ENCODE measurements at places on chromosomes 5 and 9. TPM values are rescaled to one million over a fixed set of nuclear protein-coding genes. Genes with fewer than 3 reads are reported as not detected.
A peak's percentile ranks its signal among the peaks of the same experiment; 100 is the strongest.

Gene PTCH1
- 6.6 TPM for total RNA-seq

Gene SPINK4
- not detected for total RNA-seq

DNA sequence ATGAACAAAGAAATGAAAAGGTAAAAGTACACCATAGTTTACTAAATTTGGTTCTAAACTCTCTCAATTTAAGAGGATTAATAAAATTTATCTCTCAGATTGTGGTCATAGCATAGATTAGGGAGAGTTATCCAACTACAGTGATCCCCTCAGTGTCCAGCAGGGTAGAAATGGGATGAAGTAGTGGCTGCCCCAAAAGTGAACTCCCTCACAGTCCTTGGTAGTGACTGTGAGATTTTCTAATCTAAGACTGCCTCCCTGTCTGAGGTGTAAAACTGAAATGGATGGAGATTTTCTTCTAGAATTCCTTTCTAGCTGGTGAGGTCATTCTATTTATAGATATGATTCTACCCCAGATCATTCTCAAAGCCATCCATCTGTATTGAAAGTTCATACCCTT is 455.5 kb downstream of the ACTL7B start:
- DNase-seq: no peak
- no peaks in the 10 kb centered on the region for H3K36me3 ChIP-seq
- no peaks in the 10 kb centered on the region for H3K4me1 ChIP-seq
- H3K27ac ChIP-seq: no peak overlapping the region
- no peaks in the 10 kb centered on the region for H3K27me3 ChIP-seq

DNA sequence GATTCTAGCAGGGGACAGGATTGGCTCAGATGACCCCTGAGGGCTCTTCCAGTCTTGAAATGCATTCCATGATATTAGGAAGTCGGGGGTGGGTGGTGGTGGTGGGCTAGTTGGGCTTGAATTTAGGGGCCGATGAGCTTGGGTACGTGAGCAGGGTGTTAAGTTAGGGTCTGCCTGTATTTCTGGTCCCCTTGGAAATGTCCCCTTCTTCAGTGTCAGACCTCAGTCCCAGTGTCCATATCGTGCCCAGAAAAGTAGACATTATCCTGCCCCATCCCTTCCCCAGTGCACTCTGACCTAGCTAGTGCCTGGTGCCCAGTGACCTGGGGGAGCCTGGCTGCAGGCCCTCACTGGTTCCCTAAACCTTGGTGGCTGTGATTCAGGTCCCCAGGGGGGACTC is 2.9 kb upstream of the MYOZ3 start:
- H3K4me3 ChIP-seq: no peak overlapping the region
- H3K27me3 ChIP-seq: no peaks in the 10 kb centered on the region
- peaks cover 11% of the 10 kb centered on the region for H3K4me1 ChIP-seq

GRCh38 chr5:72402959-72403628 is 82.9 kb downstream of the PTCD2 start:
- no peaks in the 10 kb centered on the region for H3K36me3 ChIP-seq
- no peaks in the 10 kb centered on the region for H3K27me3 ChIP-seq
- H3K4me3 ChIP-seq: no peak overlapping the region
- DNase-seq: no peak
- H3K4me1 ChIP-seq: no peaks in the 10 kb centered on the region
- H3K27ac ChIP-seq: no peak overlapping the region

DNA sequence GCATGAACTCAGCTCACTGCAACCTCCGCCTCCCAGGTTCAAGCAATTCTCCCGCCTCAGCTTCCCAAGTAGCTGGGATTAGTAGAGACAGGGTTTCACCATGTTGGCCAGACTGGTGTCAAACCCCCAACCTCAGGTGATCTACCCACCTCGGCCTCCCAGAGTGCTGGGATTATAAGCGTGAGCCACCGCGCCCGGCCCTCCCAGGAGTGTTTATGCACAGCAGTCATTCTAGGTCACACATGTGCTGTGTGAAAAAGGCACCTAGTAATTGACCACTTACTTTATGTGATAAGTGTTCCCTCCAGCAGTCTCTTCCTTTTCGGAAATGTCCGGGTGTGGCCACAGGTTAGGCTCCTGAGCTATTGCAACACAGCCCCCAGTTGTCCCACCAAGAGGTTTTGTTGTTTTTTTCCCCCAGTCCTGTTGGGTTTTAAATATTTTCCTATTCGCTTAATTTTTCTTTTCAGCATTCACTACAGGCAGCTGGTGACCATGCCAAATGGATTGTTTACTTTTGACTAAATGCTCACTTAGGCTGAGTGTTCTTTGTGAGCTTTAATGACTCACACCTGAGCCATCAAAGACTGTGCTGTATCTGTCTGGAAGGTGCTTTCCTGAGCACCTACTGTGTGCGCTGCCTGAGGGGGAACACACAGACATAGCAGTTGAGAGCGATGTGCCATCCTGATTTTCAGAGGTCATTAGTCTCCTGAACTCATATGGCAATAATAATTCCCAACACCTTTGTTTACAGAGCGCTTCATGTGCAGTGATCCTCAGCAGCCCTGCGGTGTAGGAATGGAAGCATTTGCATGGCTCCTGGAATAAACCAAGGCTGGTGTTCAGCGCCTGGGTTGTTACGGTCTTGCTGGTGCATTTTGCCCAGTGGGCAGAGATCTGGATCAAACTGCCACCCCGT is 94.3 kb downstream of the MVB12B start:
- no peak overlapping the region for H3K27ac ChIP-seq
- no peak overlapping the region for H3K4me3 ChIP-seq
- H3K4me1 ChIP-seq: peaks cover 3% of the 10 kb centered on the region
- H3K36me3 ChIP-seq: no peaks in the 10 kb centered on the region
- peak; percentile 33 for DNase-seq
- no peaks in the 10 kb centered on the region for H3K27me3 ChIP-seq

DNA sequence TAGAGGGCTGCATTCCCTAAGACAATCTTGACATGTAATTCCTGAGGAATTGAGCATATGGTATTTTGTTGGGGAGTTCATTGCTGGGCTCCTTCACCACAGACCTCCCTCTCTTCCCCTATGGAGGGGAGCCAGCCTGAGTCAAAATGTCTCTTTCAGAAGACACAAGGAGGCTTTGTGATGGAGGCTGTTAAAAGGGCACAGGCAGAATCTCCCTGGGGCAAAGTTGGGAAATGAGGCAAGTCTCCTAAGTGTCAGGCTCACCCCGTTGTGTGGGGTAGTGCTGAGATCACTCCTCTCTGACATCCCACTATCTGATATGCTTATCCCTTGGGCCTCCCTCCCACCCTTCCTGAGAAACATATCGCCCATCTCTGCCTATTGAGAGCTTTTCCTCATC is 30.6 kb downstream of the GFRA3 start:
- H3K4me1 ChIP-seq: peaks cover 6% of the 10 kb centered on the region
- no peak overlapping the region for H3K27ac ChIP-seq
- H3K27me3 ChIP-seq: peaks cover 10% of the 10 kb centered on the region
- DNase-seq: no peak
- no peaks in the 10 kb centered on the region for H3K36me3 ChIP-seq
- H3K4me3 ChIP-seq: no peak overlapping the region

GRCh38 chr5:140239461-140239860 is 63.4 kb downstream of the PFDN1 start:
- no peak for DNase-seq
- no peak overlapping the region for H3K27ac ChIP-seq
- H3K36me3 ChIP-seq: no peaks in the 10 kb centered on the region
- H3K4me1 ChIP-seq: peaks cover 20% of the 10 kb centered on the region
- no peaks in the 10 kb centered on the region for H3K27me3 ChIP-seq

GRCh38 chr9:127112056-127112455 is 10.4 kb downstream of the ANGPTL2 start:
- H3K4me1 ChIP-seq: no peaks in the 10 kb centered on the region
- no peak for DNase-seq
- H3K36me3 ChIP-seq: no peaks in the 10 kb centered on the region
- H3K4me3 ChIP-seq: no peak overlapping the region
- no peak overlapping the region for H3K27ac ChIP-seq

DNA sequence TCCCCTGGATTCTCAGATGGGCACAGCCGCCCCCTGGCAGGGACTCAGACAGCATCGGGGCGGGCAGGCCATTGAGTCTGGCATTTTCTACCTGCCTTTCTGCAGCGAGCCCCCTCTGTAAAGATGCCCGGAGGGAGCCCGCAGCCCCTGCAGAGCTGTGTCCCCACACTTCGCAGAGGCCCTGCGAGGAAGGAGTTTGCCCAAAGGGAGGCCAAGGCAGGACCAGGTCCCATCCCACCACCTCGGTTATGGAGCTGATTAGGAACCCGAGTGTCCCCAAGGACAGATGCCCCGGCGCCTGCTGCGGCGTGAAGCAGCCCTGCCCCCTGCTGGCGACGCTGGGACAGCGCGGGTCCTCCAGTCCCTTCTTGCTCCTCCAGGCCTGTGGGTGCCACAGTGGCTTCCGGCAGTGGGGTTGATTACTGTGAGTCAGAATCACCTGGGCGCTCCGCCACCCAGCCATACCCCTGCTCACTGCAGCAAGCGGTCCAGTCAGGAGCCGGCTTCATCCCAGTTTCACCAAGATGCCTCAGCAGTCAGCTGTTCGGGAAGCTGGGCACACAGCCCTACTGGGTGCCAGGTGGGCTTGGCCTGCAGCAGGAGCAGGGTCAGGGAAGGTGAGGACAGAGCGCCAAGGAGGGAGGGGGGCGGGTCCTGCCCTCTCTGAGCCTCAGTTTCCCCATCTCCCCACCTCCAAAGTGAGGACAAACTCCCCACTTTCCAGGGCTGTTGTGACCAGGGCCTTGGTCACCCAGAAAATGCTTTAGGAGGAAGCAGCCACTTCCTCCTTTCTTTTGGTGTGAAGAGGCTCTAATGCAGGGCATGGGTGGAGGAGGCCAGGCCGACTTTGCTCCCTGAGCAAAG is 117.2 kb downstream of the RXRA start:
- no peak overlapping the region for H3K27ac ChIP-seq
- H3K36me3 ChIP-seq: no peaks in the 10 kb centered on the region
- H3K4me1 ChIP-seq: peaks cover 9% of the 10 kb centered on the region
- DNase-seq: peak; percentile 56
- no peaks in the 10 kb centered on the region for H3K27me3 ChIP-seq
- no peak overlapping the region for H3K4me3 ChIP-seq

DNA sequence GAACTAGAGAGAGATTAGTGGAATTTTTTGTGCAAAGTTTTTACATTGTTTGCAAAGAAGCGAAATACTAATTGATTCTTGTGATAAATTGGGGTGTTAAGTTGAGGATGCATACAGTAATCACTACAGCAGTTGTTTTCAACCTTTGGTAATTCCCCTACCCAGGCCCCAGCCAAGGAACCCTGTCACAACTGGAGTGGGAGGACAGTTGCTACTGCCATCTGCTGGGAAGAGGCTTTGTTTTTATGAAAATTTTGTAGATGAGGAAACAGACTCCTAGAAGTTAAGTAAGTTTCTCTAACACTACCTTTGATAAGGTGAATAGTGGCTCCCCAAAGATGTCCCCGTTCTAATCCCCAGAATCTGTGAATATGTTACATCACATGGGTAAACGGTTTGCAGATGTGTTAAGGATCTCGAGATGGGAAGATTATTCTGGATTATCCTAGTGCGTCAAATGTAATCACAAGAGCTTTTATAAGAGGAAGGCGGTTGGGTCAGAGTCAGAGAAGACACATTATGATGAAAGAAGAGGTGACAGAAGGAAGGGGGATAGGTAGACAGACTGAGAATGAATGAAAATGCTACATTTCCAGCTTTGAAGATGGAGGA is 34.0 kb upstream of the PPP1R2B start:
- H3K27ac ChIP-seq: no peak overlapping the region
- DNase-seq: no peak
- no peak overlapping the region for H3K4me3 ChIP-seq

DNA sequence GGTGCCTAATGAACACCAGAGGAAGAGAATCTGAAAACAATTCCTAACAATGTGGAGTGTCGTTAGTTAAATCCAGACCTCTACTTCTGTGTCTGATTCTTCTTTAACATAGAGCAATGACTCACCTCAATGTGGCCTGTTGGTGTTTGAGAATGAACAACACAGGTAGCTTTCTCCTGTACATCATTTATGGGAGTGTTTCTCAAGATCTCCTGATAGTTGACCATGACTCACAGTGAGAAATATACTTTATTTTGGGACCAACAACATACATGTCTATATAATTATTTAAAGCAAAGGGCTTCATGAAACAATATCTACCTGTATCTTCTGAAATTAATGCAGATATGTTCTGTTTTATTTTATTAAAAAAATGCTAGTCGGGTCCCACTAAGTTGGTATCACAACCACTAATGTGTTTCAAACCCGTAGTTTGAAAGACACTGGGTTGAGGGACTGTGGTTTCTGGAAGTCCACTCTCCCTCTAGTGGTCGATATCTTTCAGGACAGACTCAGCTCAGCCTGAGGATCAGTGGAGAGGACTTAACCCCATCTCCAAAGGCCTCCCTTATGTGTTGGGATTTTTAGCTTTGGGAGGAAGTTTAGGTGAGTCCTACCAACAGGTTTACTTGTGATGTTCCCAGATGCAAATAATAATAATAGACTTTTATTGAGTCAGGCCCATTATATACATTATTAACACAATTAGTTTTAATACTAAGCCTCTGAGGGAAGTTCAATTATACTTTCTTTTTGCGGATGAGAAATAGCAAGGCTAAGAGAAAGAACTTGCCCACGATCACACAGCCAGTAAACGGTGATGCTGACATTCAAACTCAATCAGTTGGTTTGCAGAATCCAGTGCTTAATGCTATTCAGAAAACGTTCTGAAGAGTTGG is 70.0 kb upstream of the KLF9 start:
- H3K27ac ChIP-seq: no peak overlapping the region
- peak; percentile 35 for DNase-seq
- no peaks in the 10 kb centered on the region for H3K27me3 ChIP-seq

DNA sequence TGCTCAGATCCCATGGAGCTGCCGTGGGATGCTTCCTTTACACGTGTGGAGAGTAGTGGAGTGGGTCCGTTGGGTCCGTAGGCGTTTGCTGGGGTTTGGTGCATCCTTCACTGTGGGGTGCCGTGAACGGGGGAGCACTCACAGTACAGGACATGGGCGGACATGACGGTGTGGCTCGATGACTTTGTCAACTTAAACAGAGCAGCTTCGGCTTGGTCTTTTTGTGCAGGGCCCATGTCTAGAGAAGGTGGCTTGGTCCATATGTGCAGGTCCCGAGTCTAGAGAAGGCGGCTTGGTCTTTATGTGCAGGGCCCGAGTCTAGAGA is 26.4 kb upstream of the EXOC3 start:
- H3K27me3 ChIP-seq: no peaks in the 10 kb centered on the region
- no peaks in the 10 kb centered on the region for H3K36me3 ChIP-seq
- no peak for DNase-seq
- no peaks in the 10 kb centered on the region for H3K4me1 ChIP-seq
- no peak overlapping the region for H3K4me3 ChIP-seq
- H3K27ac ChIP-seq: no peak overlapping the region

GRCh38 chr5:65892801-65893200 is 33.6 kb upstream of the ERBIN start:
- no peak overlapping the region for H3K27ac ChIP-seq
- no peak overlapping the region for H3K4me3 ChIP-seq
- no peaks in the 10 kb centered on the region for H3K4me1 ChIP-seq
- no peaks in the 10 kb centered on the region for H3K36me3 ChIP-seq
- DNase-seq: no peak
